ENCODE measurements at places on chromosomes 12 and 14.
A peak's percentile ranks its signal among the peaks of the same experiment; 100 is the strongest.

- no peak for DNase-seq
Observed at GRCh38 chr12:122352394-122352793, 70.1 kb downstream of the CLIP1 start.

GRCh38 chr12:65898241-65898640, 74.0 kb downstream of the HMGA2 start:
- no peak for DNase-seq

DNA sequence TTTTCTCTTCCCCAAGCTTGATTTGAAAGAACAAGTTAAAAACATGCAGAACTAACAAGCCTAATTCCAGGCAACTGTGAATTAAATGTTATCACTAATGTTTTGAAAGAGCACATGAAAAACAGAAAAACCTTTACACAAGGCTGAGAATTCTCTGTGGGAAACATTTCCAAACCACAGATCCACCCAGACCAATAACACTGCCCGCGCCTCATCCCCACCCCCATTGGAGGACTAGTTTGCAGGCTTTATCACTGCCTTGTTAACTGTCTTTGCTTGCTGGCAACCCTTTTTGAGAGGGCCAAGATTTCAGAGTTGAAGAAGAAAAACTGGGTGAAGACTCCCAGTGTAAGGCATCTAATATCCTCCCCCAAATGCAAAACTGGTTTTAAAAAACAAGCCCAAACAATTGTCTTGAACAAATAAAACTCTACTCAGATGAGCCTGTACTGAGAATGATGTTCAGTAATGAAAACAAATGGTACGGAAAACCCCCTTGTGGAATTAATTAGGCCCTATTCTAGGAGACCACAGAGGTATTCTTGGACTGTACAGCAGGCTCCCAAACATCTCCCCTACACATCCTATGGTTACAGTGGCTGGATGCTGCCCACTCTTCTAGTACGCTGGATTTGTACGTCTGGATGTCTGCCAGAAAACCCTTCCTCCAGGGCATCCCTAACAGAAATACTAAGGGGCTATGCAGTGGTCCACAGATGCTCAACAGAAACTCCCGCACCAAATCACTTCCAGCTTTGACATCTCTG, 5.8 kb downstream of the MAX start:
- DNase-seq: no peak

- DNase-seq: no peak
Observed at GRCh38 chr12:1279050-1279449, 288.0 kb downstream of the ERC1 start.

DNA sequence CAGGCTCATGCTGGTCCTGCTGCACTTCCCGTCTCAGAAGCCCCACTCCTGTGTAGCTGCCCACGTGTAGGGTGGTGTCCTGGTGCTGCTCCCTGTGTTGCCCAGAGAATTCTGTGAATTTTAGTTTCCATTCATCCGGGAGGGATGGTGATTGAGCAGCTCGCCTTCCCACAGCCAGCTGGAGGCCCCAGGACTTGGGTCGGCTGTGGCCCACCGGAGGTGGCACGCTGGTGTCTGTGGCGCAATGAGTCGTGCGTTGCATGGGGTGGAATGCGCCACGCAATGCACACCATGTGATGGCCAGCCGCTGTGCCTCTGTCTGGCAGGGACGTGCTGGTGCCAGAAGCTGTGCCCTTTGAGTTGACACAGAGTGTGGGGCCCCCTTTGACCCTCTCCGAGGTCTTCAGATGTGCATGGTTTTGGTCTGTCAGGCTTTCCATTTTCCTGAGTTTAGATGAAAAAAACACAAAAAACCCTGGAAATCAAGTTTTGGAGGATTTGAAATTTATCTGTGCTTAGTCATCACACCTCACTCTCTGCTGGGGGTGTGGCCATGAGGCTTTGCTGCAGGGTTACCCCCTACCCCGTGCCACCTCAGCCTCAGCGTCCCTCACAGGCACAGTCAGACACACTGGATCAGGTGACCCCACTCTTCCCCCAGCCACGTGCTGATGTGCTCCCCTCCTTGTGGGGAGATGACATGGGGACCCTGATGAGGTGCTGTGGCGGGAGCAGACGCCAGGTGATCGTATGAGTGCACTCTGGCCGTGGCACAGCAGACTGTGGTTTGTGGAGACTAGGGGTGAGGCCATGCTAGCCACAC, 64.6 kb downstream of the EP400 start:
- DNase-seq: no peak

GRCh38 chr12:91239481-91239880, 56.9 kb upstream of the DCN start:
- no peak for DNase-seq

DNA sequence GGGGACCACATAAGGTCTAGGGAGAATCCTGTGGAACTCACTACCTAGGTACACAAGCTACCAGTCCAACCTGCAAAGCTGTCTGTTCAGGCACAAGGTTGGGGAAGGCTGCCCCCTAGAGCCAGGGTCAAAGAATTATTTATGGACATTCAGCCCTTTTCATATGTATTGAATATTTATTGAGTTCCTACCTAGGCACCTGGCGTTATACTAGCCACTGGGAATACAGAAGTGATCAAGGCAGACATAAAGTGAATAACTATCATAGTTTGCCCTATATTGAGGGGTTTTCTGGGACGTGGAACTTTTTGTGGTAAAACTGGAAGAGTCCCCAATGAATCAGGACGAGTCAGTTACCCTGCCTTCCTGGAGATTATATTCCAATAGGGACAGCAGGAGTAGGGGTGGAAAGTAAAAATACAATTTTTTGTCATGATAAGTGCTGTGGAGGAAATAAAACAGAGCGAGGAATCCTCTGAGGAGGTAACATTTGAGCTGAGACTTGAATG, 5.8 kb upstream of the SLC48A1 start:
- DNase-seq: peak; percentile 85

- DNase-seq: no peak
Observed at GRCh38 chr12:31363831-31364230, 37.9 kb upstream of the SINHCAF start.

- no peak for DNase-seq
Observed at GRCh38 chr12:47735649-47736048, 10.4 kb upstream of the ENDOU start.

GRCh38 chr14:30698463-30698862, 76.3 kb downstream of the SCFD1 start:
- DNase-seq: no peak

DNA sequence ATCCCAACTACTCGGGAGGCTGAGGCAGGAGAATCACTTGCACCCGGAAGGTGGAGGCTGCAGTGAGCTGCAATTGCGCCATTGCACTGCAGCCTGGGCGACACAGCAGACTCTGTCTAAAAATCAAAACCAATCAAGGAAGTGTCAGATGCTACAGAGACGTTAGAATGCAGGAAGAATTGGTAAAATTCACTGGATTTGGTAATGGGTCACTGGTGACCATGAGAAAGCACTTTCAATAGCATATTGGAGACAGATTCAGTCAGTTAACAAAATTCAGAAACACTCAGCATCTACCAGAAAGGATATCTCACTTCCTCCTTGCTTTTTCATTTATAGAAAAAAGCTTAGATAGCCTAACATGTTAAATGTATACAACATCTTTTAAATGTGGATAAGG, 17.5 kb downstream of the BIN2 start:
- no peak for DNase-seq

- DNase-seq: no peak
Observed at GRCh38 chr14:74846168-74846567, 29.8 kb downstream of the PROX2 start.

- DNase-seq: no peak
Observed at GRCh38 chr12:53560912-53561589, 53.8 kb upstream of the NPFF start.

DNA sequence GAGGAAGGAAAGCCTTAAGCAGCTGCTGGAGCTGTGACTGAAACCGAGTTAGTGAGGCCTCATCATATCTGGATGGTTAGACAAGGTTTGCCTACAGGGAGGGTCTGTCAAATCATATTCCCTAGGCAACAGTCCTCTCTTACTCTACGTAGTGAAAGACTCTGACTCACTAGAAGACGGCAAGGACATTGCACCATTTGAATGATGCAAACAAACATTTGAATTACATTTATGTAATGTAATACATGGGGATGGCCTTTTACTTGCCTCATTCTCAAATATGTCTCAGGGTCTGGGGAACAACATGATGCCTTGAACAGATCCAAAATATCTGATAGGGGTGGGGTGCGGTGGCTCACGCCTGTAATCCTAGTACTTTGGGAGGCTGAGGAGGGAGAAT, 29.8 kb upstream of the STRAP start:
- DNase-seq: no peak

Measured in islet precursor cell (in vitro differentiated cells).